ENCODE measurements at places on chromosomes 7 and 10.

GRCh38 chr10:62004042-62004441, 102.5 kb downstream of the ARID5B start:
- DNase-seq: no peak

GRCh38 chr10:97571622-97572021, 957 bp upstream of the ANKRD2 start:
- DNase-seq: no peak

- no peak for DNase-seq
Measured at GRCh38 chr10:59991661-59992060, 85.3 kb upstream of the CCDC6 start.

- peak; percentile 30 for DNase-seq
Measured at GRCh38 chr10:8416192-8416701, 361.8 kb downstream of the GATA3 start.

DNA sequence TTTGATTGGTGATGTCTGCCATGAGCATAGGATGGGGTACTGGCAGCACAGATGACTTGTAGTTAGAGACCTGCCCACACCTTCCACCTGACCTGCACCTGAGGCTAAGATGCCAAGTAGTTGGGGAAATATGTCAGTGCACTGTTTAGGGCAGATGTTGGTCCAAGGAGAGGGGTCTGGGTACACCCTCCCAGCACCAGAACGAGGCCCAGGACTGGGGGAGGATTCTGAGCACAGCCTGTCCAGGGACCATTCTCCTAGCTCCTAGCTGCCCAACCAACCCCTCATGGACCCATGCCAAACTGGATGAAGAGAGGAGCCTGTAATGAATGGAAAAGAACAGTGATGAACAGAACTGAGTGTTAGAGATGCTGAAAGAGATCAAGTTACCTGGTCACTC, 28.0 kb downstream of the FRMPD2 start:
- DNase-seq: no peak

GRCh38 chr7:65251851-65252620, 121.6 kb upstream of the ZNF92 start:
- DNase-seq: peak; percentile 27

DNA sequence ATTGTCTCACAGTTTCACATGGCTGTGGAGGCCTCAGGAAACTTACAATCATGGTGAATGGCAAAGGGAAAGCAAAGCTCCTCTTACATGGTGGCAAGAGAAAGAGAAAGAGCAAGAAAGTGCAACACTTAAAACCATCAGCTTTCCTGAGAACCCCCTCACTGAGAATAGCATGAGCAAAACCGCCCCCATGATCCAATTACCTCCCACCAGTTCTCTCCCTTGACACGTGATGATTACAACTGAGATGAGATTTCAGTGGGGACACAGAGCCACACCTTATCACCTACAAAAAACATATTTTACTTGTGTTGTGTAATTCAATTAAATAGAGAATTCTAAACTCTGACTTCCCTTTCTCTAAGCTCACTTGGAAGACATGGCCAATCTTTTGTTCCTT, 80.2 kb downstream of the SEMA3C start:
- no peak for DNase-seq

DNA sequence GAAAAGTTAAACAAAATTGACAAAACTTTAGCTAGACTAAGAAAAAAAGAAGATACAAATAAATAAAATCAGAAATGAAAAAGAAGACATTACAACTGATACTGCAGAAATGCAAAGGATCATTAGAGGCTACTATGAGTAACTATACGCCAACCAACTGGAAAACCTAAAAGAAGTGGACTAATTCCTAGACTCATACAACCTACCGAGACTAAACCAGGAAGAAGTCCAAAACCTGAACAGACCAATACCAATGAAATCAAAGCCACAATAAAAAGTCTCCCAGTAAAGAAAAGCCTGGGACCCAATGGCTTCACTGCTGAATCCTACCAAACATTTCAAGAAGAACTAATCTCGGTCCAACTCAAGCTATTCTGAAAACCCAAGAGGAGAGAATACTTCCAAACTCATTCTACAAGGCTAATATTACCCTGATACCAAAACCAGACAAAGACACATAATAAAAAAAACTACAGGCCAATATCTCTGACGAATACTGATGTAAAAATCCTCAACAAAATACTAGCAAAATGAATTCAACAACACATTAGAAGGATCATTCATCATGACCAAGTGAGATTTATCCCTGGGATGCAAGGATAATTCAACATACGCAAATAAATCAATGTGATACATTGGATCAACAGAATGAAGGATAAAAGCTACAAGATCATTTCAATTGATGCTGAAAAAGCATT, 20.3 kb downstream of the ELAPOR2 start:
- no peak for DNase-seq

GRCh38 chr7:5625938-5626337, 155.5 kb downstream of the RNF216 start:
- no peak for DNase-seq

GRCh38 chr10:122089311-122090017, 100.5 kb downstream of the TACC2 start:
- no peak for DNase-seq

GRCh38 chr10:6386960-6387359, 184.2 kb downstream of the PFKFB3 start:
- no peak for DNase-seq

GRCh38 chr10:20105236-20105635, 289.0 kb downstream of the PLXDC2 start:
- no peak for DNase-seq

- no peak for DNase-seq
Measured at GRCh38 chr10:35895331-35895730, 253.2 kb upstream of the FZD8 start.

- DNase-seq: no peak
Measured at GRCh38 chr7:4549681-4550080, 132.4 kb upstream of the FOXK1 start.

DNA sequence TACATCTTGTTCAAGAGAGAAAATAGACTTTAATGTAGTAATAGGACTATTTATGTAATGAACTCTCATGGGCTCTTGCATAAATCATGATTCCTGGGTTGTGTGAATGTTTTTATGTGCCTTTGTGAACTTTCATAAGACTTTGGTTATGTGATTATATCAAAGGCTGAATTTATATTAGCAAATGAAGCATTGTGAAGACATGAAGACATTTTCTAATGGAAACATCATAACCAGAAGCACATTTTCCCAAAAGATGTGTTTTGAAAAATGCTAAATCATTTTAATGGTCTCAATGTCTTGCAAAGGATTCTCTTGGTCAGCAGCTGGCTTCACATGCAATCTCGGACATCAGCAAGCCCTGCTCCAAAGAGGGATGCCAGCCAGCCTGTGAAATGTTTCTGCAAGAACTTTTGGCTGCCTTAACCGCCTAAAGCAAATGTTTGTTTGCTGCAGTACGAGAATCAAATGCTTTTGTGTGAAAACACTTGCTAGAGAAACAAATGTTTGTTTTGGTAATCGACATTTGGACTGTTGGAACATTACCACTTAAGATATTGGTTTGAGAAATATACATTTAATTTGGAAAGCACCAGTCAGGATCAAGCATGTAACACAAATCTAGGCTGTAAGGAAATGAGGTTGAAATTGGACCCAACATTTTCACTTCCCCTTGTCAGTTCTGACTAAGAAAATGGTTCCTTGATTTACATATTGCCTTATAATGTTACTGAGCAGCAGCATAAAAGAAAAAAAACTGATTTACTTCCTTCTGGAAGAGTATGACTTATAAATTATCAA, 102.1 kb downstream of the RTKN2 start:
- no peak for DNase-seq

DNA sequence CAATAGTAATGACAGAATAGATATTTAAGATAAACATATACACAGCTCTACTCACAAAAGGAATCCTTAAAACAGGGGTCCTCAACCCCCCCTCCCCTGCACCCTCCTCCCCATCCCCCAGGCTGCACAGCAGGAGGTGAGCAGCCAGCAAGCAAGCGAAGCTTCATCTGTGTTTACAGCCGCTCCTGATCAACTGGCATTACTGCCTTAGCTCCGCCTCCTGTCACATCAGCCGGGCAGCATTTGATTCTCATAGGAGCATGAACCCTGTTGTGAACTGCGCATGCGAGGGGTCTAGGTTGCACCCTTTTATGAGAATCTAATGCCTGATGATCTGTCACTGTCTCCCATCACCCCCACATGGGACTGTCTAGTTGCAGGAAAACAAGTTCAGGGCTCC, 65.5 kb downstream of the SMURF1 start:
- no peak for DNase-seq

- DNase-seq: no peak
Measured at GRCh38 chr10:72563327-72563932, 62.4 kb downstream of the MICU1 start.

- no peak for DNase-seq
Measured at GRCh38 chr10:127977357-127978009, 70.6 kb downstream of the PTPRE start.

DNA sequence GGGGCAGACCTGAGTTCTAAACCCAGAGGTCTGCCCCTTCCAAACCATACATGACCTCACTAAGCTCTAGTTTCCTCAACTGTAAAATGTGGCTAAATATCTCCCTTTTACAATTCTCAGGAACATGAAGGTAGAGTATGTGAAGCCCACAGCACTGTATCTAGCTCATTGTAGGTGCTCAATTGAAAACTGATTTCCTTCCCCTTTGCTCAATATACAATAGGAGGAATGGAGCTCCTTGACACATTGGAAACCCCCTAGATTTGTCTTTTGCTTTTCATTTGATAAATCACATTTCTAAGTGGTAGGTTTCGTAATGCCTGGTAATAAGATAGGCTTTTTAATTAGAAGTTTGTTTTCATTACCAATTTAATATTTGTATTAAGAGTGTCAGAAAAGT, 153.3 kb downstream of the ARID5B start:
- DNase-seq: no peak

GRCh38 chr7:117284692-117285091, 38.2 kb downstream of the WNT2 start:
- no peak for DNase-seq

DNA sequence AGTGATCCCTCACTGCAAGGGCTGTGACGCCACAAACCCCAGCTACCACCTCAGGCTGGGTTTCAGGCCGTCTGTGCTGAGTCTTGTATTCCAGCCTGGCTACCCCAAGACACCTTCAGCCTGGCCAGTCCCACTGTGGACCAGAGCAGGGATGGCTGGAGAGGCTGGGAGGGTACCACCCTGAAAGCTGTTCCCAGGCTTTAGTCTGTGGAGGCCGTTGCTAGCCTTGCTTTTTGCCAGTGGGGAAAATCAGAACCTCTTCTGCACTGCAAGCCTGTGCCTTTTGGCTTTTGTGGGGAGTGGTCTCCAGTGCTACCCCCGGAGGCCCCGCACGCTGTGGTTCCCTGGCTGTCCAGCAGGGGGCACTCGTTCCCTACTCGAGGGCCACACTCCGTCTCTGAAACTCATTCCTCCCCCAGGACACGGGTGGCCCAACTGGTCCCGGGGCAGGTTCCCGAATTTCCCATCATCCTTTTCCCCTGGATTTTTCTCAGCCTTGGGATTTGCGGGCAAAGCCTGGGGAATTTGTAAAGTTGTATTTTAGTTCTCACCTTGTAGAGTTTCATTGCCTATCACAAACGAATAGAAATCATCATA, 128.4 kb upstream of the BTBD16 start:
- no peak for DNase-seq

DNA sequence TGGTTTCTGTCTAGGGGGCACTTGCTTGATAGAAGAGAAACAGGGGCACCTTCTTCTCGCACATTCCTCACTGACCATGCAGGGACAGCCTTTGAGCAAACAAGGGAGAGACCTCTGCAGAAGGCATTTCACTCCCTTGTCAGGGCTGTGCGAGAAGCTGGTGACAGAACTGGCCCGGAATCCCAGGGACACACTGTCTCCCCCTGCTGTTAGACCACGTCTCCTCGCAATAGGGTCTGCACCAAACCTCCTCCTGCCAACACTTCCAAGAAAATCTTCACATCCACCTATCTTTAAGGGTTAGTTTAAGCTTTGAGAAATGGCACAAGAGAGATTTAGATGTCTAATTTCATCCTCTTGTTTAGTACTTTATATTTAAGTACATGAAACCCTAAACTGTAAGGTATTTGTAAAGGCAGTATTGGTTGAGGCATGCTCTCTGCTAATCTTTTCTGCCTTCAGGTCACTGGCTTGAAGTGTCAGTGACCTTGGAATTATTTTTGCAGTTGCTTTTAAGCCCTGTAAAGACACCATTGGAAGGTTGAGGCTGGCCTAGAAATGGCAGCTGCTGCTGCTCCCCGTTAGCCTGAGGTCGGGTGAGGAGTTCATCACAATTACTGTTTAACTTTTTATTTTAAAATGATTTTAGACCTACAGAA, 37.0 kb downstream of the RBM20 start:
- DNase-seq: no peak

GRCh38 chr10:13437026-13437555, 89.0 kb upstream of the SEPHS1 start:
- DNase-seq: no peak

- no peak for DNase-seq
Measured at GRCh38 chr7:17546592-17546991, 248.1 kb downstream of the AHR start.

- DNase-seq: no peak
Measured at GRCh38 chr10:12597788-12598765, 248.7 kb downstream of the CAMK1D start.

DNA sequence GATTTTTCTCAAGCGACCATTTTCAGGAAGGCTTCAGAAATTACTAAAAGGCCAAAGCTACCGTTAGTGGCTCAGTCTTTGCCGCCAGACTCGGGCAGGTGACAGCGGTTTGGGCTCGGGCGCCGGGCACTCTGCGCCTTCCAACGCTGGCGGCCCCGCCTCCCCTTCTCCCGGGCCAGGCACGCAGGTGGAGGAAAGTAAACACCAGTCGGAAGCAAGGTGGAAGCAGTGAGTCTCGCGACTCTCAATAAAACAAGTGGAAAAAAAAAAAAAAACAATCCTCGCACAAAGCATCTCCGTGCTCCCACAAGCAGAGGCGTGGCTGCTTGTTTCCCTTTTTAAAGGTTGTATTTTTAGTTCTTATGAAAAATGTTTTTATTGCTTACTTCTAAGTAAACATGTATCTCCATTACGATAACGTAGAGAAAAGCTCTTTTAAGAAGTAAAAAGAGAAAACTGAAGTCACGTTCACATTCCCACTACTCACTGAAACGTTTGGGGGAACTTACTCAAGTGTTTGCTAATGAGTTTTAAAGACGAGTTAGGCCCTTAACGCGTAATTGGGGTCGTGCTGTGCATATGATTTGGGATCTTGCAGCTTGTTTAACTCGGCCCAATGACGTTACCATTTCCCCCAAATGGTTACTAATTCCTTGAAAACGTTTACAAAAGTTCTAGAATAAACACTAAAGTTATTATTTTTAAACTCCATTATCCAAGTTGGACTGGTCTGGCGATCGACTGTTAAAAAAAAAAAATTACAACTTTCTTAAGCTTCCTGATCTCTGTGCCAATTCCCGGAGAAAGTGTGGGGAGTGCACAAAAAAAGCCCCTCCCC, 864 bp downstream of the CDCA7L start:
- peak; percentile 1 for DNase-seq

- no peak for DNase-seq
Measured at GRCh38 chr7:134031835-134032617, 95.1 kb upstream of the LRGUK start.
